ENCODE measurements at places on chromosomes 12 and 14.

DNA sequence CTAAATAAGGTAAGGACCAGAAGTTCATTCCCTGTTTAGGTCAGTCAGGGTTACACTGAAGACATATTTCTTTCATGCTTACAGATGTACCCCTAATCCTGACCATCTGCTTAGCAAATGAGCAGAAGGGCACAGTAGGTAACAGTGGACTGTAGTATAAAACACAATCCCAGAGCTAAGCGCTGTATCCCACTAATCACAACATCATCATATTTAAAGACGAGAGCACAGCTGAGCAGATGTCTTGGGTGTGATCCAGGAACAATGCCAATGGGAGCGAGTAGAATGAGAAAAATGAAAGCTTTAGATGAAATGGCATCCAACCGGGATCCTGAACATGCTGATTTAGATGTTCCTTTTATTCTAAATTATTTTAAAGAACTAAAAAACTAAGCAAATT lies 213.4 kb downstream of the CCER1 start:
- no peak for DNase-seq

- DNase-seq, result no peak
These were observed 257.0 kb downstream of the ETNK1 start for GRCh38 chr12:22881878-22882385.

- DNase-seq, result peak; percentile 52
These were observed 10.7 kb downstream of the STAC3 start for GRCh38 chr12:57240066-57240921.

GRCh38 chr14:85400678-85401077 lies 129.3 kb upstream of the FLRT2 start:
- no peak for DNase-seq

GRCh38 chr12:57935331-57935730 lies 6.0 kb upstream of the ATP23 start:
- no peak for DNase-seq

- DNase-seq, result no peak
These were observed 147.9 kb upstream of the HIF1A start for GRCh38 chr14:61547186-61548069.

GRCh38 chr14:94213021-94213420 lies 38.9 kb downstream of the PPP4R4 start:
- DNase-seq, result peak; percentile 24

- DNase-seq, result no peak
These were observed 7.0 kb upstream of the PUS1 start for GRCh38 chr12:131921866-131922769.

- no peak for DNase-seq
These were observed 37.8 kb downstream of the CCDC92 start for GRCh38 chr12:123934829-123935228.

- no peak for DNase-seq
These were observed 219.4 kb downstream of the DIO2 start for GRCh38 chr14:79991866-79992265.

DNA sequence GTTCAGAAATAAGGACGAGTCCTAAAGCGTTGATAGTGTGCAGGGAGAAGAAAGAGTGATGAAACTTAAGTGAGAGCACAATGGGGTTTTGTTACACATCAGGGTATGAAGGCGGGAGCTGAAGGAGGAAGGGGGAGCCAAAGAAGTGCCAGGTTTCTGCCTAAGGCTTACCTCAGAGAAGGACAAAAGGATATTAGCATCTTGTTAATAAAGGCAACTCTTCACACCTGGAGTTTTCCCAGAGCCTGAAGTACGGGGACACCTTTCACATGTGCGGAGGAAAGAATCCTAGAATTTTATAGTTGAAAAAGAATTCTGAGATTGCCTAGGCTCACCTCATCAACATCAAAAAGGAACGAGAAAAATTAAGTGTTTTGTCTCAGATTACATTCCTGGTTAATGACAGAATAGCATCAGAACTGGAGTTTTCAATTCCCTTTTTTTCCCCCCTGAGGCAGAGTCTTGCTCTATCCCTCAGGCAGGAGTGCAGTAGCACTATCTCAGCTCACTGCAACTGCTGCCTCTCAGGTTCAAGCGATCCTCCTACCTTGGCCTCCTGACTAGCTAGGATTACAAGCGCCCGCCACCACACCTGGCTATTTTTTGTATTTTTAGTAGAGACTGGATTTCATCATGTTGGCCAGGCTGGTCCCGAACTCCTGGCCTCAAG lies 2.2 kb upstream of the SAV1 start:
- no peak for DNase-seq

DNA sequence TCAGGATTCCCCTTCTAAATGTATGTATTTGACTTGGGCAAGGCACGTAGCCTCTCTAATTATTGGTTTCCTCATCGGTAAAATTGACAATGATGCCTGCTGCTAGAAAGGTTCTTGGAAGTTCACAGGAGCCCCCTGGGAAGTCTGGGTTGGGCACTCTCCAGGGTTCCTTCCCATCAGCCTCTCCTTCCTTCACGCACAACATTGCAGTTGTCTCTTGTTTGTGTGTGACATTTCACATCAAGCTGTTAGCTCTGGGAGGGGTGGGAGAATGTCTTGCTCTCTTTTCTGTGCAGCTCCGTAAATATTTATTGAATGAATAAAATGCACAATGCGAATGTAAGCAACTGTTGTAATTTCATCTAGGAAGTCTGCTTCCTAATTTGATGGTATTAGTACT lies 153.2 kb upstream of the PRICKLE1 start:
- DNase-seq, result no peak
